ENCODE measurements at places on chromosomes 7 and 10.

- DNase-seq, result no peak
Observed at GRCh38 chr7:33874943-33875342, 30.4 kb upstream of the BMPER start.

DNA sequence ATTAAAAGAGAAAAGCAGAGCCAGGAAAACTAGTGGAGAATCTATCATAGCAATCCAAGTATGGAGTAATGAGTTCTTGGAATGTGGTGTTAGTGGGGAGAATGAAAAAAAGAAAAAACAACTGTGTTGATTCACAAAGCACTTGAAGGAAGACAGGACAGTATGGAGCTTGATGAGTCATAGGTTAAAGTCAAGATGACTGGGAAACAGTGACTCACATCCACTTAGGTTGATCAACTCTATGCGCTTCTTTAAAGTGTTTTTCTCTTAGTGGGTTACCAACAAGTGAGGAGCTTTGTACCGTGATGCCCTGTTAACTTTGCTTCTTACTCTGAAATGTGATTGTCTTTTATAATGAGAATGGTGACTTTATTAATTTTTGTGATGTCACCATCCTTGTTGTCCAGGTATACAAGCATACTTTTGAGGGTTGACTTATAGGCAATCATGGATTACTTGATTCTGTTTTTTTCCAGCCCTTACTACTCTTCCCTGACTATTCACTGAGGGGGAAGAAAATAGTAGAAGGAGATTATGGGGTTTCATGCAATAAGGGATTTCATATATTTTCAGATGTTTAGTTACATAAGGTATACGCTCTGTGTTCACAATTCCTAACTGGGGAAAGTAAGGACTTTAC is 32.1 kb upstream of the MDFIC start:
- peak; percentile 99 for DNase-seq

- no peak for DNase-seq
Observed at GRCh38 chr7:149881328-149882247, 7.8 kb downstream of the ATP6V0E2 start.

DNA sequence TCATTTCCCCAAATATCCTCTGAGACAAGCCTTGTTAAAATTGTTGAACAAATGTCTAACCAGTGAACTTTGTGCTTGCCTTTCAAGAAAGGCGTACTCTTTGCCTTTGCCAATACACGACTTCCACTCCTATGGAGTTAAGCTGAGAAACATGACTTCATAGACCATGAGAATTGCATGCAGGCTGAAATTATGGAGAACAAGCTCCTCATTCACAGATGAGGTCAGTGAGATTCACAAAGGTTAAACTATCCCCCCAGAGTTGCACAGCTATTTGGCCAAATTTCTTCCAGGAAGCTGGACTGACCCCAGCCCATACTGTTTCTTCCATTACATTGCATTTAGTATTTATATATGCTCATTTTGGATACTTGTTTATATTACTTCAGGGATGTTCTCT is 221.4 kb upstream of the SEMA3C start:
- no peak for DNase-seq

Measured in iris pigment epithelial cell (primary cell).